ENCODE measurements at places on chromosomes 12 and 14.
A peak's percentile ranks its signal among the peaks of the same experiment; 100 is the strongest.

- no peak for DNase-seq
These were observed 449.2 kb downstream of the DPF3 start for GRCh38 chr14:72444701-72445100.

- peak; percentile 71 for DNase-seq
These were observed 55.2 kb downstream of the FOS start for GRCh38 chr14:75333606-75334548.

GRCh38 chr12:124568431-124569374 lies 1.3 kb upstream of the NCOR2 start:
- peak; percentile 79 for DNase-seq

- DNase-seq: no peak
These were observed 10.0 kb upstream of the KRT82 start for GRCh38 chr12:52415870-52416750.

- peak; percentile 76 for DNase-seq
These were observed 1.6 kb downstream of the TMEM121 start for GRCh38 chr14:105527826-105528585.

DNA sequence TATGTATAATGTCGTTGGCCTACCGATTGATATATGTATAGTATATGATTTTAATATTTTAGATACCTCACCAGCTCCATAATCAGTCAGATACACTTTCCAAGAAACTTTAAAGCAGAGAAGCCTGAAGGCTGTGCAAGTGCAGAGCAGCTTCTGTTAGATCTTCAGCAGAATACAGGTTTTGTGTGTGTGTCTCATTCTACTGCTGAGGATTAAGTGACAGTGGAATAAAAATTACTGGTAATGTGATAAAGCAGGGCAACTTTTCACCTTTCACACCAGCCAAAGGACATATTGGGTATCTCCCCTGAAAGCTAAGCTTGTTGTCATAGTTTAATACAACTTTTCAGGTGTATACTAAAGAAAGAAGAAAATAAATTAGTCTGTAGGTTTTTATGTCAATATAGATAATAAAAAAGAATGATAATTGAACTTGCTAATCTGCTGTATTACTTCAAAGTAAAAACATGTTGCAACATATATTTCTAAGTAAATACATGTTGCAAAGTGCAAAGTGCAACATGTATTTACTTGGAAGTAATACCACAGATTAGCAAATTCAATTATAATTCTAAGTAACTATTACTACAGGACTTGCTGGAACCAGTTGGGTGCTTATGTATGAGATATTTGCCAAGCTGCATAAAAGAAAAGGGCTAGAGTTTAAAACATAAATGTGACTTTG lies 128.3 kb downstream of the SLC16A7 start:
- no peak for DNase-seq

GRCh38 chr14:23695664-23695999 lies 59.5 kb downstream of the DHRS2 start:
- DNase-seq: no peak

GRCh38 chr12:76621582-76622024 lies 62.0 kb upstream of the OSBPL8 start:
- DNase-seq: peak; percentile 13

GRCh38 chr12:67042697-67043131 lies 226.4 kb upstream of the CAND1 start:
- DNase-seq: no peak

DNA sequence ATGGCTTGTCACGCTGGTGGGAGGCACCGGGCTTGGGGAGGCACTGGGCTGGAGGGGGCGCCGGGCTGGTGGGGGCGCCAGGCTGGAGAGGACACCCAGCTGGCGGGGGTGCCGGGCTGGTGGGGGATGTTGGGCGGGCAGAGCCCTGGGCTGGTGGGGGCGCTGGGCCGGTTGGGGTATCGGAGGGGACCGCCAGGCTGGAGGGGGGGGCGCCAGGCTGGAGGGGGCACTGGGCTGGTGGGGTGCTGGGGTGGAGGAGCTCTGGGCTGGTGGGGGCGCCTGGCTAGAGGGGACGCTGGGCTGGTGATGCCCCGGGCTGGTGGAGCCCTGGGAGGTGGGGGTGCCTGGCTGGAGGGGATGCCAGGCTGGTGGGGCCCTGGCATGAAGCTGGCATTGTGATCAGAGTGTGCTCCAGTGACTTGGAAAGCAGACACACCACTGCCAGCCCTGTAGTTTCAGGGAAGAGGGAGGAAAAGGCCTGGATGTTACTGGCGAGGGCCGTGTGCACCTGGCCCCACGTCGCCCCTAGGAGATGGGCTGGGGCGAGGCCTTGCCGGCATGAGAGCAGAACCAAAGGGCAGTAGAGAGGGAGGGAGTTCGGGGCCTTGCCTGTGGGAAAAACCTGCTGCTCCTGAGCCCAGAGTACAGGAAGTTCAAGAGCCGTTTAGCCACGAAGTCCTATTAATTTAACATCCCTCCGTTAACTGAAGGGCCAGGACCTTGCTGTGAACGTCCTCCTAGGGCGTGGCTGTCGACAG lies 13.1 kb downstream of the TEDC1 start:
- no peak for DNase-seq

GRCh38 chr14:94439453-94440057 lies 13.0 kb downstream of the SERPINA11 start:
- DNase-seq: no peak

- DNase-seq: no peak
These were observed 357.3 kb upstream of the MIS18BP1 start for GRCh38 chr14:45610318-45610717.
